Common myeloid progenitor, CD34-positive (primary cell): ENCODE measurements at places on chromosomes 13 and 19.
A peak's percentile ranks its signal among the peaks of the same experiment; 100 is the strongest.

DNA sequence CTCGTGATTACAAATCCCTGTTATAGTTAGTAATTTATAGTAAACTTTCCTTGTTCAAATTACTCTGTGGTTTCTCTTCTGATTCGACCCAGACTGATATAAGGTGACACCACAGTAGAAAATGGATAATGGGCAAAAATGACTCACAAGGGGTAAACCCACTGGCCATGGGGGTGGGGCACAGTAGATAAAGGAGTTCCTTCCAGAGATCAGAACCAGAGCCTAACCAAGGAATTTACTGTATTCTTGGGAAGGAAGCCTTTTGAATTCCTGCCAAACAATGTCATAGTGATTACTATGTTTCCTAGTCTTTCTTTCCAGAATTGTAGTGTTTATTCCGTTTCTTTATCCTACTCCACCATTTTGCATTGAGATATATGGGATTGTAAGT is 21.9 kb downstream of the MIR17HG start:
- H3K36me3 ChIP-seq = no peaks in the 10 kb centered on the region
- DNase-seq = no peak
- H3K27me3 ChIP-seq = no peaks in the 10 kb centered on the region
- H3K4me3 ChIP-seq = no peak overlapping the region
- H3K4me1 ChIP-seq = no peaks in the 10 kb centered on the region
- no peak overlapping the region for H3K27ac ChIP-seq

DNA sequence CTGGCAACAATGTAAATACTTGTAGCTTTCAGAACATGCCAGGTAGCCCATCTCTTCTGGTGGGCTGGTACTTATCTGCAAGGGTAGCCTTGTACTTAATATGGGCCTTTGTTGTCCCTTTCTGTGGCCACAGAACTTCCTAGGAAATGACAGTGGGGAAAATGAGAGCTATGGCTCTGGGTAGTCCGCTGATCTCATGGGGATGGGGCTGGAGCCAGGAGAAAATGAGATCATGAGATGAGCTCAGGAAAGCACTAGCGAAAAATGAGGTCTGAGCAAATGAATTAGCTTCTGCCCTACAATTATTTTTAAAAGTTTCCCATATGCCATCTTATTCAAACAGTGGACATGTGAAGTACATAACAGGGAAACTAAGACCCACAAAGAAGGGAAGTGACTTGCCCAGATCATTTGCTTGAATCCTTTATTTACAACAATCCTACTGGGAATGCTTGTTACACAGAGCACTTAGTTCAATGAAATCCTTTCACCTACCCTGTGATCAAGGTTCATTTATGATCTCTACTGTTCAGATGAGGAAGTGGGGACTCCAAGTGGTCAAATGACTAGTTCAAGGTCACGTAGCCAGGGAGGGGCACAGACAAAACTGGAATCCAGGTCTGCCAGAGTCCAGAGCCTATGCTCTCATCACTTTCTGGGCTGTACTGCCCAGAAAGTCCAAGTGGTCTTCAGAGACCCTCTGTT is 87.1 kb downstream of the PTPRS start:
- H3K27me3 ChIP-seq = no peaks in the 10 kb centered on the region
- H3K4me3 ChIP-seq = no peak overlapping the region
- no peak for DNase-seq
- no peak overlapping the region for H3K27ac ChIP-seq
- H3K36me3 ChIP-seq = no peaks in the 10 kb centered on the region

DNA sequence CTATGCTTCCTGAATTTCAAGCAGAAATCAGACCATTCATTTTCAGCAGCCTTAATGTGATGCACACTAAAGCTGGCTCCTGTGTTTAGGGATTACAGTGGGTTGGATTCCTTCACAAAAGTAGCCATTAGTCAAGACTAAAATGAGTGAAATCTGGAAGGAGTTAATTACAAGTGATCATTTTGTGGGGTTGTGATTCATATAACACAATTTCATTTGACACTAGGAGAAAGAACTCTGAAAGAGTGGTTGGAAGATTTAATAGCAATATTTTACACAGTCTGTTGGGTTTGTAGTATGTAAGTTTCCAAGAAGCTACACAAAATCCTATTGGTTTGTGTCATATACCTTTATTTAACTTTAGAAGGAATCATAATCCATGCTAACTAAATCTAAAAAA is 236.9 kb downstream of the DCT start:
- peaks cover 5% of the 10 kb centered on the region for H3K4me1 ChIP-seq
- H3K4me3 ChIP-seq = no peak overlapping the region
- no peak for DNase-seq
- H3K27me3 ChIP-seq = no peaks in the 10 kb centered on the region
- no peaks in the 10 kb centered on the region for H3K36me3 ChIP-seq

DNA sequence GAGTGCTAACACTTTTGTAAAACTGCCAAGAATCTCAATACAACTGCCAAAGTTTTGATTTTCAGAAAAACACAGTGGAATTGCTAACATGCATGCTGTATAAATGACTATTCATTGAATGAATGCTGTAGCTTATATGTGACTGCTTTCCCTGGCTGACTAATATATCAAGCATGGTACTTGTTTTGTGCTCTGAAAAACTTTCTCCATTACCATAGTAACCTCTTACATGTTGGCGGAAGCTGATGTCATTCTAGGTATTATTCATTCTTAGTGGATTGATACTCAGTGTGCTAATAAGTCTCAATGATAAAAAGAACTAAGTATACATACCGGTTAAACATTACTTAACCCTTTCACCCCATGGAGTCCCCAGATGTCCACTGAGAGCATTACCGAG is 166.1 kb upstream of the MYO16 start:
- H3K27ac ChIP-seq = no peak overlapping the region
- no peaks in the 10 kb centered on the region for H3K27me3 ChIP-seq
- no peak for DNase-seq
- no peaks in the 10 kb centered on the region for H3K4me1 ChIP-seq

DNA sequence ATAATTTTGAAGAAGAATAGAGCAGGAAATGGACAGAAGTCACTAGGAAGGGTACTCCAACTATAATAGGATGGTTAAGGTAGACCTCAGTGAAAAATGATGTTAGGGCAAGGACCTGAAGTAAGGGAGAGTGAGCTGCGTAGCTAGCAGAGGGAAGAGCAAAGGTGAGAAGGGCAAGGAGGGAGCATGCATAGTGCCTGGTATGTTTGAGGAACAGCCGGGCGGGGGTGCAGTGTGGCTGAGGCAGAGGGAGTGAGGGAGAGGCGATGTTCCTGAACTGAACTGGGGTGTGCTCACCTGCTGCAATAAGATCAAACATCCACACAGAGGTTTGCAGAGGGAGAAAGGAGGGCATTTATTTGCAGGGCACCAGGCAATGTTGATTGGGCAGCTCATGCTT is 110.4 kb downstream of the DNAJC15 start:
- H3K4me1 ChIP-seq = no peaks in the 10 kb centered on the region
- H3K4me3 ChIP-seq = no peak overlapping the region
- no peaks in the 10 kb centered on the region for H3K27me3 ChIP-seq

GRCh38 chr13:31870511-31870910 is 131.2 kb downstream of the RXFP2 start:
- H3K27me3 ChIP-seq = no peaks in the 10 kb centered on the region
- H3K27ac ChIP-seq = no peak overlapping the region
- peaks cover 2% of the 10 kb centered on the region for H3K4me1 ChIP-seq
- H3K4me3 ChIP-seq = no peak overlapping the region
- H3K36me3 ChIP-seq = no peaks in the 10 kb centered on the region
- no peak for DNase-seq

- H3K27ac ChIP-seq = no peak overlapping the region
- no peaks in the 10 kb centered on the region for H3K27me3 ChIP-seq
- no peaks in the 10 kb centered on the region for H3K36me3 ChIP-seq
- H3K4me1 ChIP-seq = no peaks in the 10 kb centered on the region
Observed at GRCh38 chr19:32178401-32178800, 167.0 kb upstream of the ZNF507 start.

GRCh38 chr13:73092829-73093228 is 34.0 kb downstream of the KLF5 start:
- H3K27ac ChIP-seq = no peak overlapping the region
- no peaks in the 10 kb centered on the region for H3K36me3 ChIP-seq
- H3K4me1 ChIP-seq = peaks cover 3% of the 10 kb centered on the region
- no peaks in the 10 kb centered on the region for H3K27me3 ChIP-seq

GRCh38 chr19:11587302-11587974 is 9.8 kb upstream of the ZNF627 start:
- H3K4me3 ChIP-seq = no peak overlapping the region
- H3K36me3 ChIP-seq = no peaks in the 10 kb centered on the region
- no peaks in the 10 kb centered on the region for H3K27me3 ChIP-seq
- peaks cover 17% of the 10 kb centered on the region for H3K4me1 ChIP-seq
- no peak overlapping the region for H3K27ac ChIP-seq

GRCh38 chr19:45883881-45884681 is 1.9 kb downstream of the IRF2BP1 start:
- H3K27ac ChIP-seq = no peak overlapping the region
- peaks cover 7% of the 10 kb centered on the region for H3K36me3 ChIP-seq
- H3K27me3 ChIP-seq = no peaks in the 10 kb centered on the region
- no peak for DNase-seq
- peaks cover 51% of the 10 kb centered on the region for H3K4me1 ChIP-seq

DNA sequence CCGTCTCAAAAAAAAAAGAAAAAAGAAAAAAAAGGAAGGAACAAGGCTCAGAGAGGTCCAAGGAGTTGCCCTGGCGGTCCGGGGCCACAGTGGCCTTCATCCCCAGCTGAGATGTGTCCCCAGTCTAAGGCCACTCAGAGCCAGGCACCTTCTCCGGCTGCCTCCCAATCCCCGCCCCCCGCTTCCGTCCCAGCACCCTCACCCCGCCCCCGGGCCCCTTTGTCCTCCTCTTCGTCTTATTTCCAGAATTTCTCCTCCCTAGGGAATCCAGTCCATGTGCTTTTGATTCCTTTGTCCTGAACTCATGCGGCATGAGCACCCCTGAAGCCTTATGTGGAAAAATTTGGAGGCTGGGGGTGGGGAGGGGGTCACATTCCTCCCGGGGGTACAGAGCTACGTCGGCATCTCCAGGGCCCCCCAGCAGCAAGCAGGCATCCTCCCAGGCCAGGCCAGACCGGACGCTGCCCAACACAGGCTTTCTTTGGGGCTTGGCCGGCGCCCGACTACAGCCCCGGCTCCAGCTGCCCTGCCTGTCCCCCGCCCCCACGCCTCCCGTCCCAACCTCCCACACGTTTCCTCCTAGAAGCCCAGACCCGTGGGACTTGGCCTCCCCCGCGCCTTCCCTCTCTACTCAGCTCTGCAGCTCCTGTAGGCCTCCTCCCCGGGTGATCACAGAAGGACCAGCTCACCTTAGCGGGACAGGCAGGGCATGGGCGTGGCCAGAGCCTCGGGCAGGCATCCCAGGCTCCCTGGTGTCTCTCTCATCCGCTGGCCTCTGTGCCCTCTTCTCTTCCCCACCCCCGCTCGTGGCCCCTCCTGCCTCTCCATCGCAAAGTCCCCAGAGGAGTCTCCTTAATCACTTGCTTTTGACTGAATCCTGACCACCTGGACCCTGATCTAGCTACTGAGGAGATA is 17.8 kb upstream of the ADGRE5 start:
- no peaks in the 10 kb centered on the region for H3K27me3 ChIP-seq
- H3K4me3 ChIP-seq = peak overlapping the region; percentile 72
- no peaks in the 10 kb centered on the region for H3K36me3 ChIP-seq
- no peak overlapping the region for H3K27ac ChIP-seq
- H3K4me1 ChIP-seq = peaks cover 47% of the 10 kb centered on the region

DNA sequence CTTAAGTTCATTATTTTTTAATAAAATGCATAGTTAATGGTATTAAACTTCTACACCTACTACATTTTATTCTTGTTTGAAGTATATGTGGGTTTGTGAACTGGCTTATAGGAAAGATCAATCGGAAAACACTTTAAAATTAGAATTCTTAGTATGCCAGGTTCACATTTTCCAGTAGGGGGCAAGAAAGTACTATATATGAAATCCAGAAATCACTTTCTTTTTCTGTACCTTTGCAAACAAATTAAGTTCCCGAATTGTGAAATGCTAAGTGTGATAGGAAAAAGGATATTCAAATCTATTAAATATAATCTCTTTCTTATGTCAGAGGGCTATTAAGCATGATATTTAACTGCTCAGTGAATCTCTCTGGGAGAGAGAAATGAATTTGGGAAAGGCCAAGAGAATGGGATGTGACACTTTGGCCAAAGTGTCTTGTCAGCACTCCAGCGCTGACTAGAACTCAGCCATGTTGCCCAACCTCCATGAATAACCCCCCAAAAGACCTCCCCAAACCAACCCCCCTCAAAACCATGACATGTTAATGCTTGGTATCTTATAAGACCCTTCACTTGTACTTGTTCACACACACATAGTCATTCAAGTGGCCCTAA is 122.6 kb upstream of the SLC10A2 start:
- H3K4me3 ChIP-seq = no peak overlapping the region
- H3K27me3 ChIP-seq = no peaks in the 10 kb centered on the region
- no peaks in the 10 kb centered on the region for H3K36me3 ChIP-seq
- peak; percentile 42 for DNase-seq
- no peaks in the 10 kb centered on the region for H3K4me1 ChIP-seq

DNA sequence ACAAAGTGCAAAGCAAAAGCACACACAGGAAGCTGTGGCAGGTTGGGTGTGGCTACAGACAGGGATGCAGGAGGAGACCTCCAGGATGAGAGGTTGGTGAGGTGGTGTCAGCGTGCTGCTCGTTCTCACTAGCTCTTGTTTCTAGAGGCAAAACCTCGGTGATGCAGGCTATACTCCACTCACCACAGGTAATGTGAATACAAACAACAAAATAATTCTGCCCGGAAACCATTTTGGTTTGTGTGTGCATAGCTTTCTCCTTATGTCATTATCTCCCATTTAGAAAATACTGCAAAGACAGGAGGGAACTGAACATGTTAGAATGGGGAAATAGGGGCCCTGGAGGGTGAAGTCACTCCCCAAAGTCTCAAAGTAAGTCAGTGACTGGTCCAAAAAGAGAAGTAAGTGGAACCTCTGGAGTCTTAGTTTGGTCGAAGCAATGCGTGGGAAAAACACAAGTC is 9.4 kb downstream of the LCP1 start:
- H3K4me3 ChIP-seq = no peak overlapping the region
- peak overlapping the region; percentile 51 for H3K27ac ChIP-seq
- no peaks in the 10 kb centered on the region for H3K27me3 ChIP-seq
- H3K4me1 ChIP-seq = peaks cover 83% of the 10 kb centered on the region
- peak; percentile 83 for DNase-seq
- peaks cover 5% of the 10 kb centered on the region for H3K36me3 ChIP-seq

DNA sequence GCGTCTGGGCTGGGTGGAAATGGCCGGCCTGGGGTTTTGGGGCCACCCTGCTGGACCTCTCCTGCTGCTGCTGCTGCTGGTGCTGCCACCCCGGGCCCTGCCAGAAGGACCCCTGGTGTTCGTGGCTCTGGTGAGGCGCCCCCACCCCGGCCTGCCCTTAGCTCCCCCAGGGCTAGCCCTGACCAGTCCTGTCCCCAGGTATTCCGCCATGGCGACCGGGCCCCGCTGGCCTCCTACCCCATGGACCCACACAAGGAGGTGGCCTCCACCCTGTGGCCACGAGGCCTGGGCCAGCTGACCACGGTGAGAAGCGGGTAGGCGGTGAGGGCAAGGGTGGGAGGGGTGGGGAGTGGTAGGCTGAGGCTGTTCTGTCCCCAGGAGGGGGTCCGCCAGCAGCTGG is at the start of gene ACP4:
TSS of gene ACP4 (plus strand) at position 20 of the 400 bp plus-strand sequence. CDS start at position 20, 0 bp downstream.
- H3K4me1 ChIP-seq = peaks cover 10% of the 10 kb centered on the region
- no peak within 1 kb of the TSS for H3K4me3 ChIP-seq
- H3K27ac ChIP-seq = no peak within 1 kb of the TSS

- DNase-seq = peak; percentile 56
- H3K27ac ChIP-seq = no peak overlapping the region
- no peaks in the 10 kb centered on the region for H3K4me1 ChIP-seq
- no peaks in the 10 kb centered on the region for H3K27me3 ChIP-seq
- no peak overlapping the region for H3K4me3 ChIP-seq
- no peaks in the 10 kb centered on the region for H3K36me3 ChIP-seq
Observed at GRCh38 chr13:26867451-26868091, 107.0 kb upstream of the GPR12 start.
